ENCODE measurements at places on chromosomes 3 and 15.

GRCh38 chr3:55482496-55483195, 4.5 kb downstream of the WNT5A start:
- no peak for DNase-seq

- no peak for DNase-seq
These were observed 54.4 kb downstream of the PGPEP1L start for GRCh38 chr15:98953000-98953787.

DNA sequence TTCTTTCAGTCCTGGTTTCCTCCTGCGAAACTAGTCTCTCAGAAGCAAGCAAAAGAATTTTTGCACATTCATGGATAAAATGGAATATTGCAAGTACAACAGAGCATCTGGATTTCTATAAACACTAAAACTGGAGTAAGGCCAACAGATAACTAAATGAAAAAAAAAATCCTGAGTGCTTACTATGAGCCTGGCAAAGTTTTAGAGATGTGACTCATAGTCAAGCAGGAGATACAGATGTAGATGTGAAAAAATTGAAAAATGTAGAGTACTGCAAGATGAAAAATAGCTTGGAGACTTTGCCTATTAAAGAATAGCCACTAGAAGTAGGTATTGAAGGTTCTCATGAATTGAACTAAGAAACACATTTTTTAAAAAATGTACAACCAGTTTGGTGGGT, 397.4 kb downstream of the OTOL1 start:
- no peak for DNase-seq

DNA sequence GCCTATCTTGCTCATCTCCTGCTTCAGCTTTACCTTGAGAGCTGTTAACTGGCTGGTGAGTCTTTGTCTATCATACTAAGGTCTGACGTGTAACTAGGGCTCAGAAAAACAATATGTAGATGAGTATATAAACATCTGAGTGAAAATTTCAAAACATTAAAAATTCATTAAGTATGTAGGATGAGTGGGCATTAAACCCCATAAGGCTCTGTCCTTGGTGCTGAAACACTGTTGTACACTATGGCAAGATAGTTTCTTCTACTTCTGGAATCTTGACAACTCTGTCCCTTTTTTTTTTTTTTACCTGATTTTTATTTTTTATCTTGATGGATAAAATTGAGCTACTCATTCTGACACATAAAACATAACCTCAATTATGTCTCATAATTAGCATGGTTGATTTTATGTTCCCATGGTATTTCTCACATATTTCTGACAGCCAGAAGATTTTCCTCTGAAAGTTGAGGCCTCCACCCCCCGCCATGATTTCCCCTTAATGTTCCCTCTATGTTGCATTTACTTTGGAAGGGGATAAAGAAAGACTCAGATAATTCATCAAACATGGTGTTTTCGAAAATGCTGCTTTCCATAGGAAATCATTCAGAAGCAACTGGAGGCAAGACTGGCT, 54.3 kb downstream of the DGKG start:
- DNase-seq, result no peak

DNA sequence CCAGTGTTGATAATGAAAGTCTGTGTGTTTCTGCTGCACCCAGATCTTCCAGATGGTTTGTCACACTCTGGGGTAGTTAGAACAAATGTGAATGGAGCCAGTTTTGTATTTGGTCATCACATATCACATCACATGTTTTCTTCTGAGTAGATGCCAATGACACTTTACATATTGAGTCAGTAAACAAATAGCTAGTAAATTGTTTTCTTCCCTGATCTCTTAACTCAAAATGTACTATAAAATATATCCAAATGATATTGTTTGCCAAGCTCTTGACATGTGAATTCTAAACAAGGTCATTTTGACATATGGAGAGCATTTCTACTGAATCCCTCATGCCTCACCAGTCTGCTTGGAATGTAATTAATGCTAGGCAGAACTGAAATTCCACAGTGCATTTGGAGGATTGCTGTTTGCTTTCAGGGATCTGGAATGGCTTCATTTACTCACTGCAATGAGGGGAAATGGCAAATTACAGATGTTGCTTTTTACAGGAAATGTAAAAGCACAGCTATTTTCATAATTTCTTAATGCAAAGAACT, 45.0 kb downstream of the PDHB start:
- DNase-seq, result no peak

DNA sequence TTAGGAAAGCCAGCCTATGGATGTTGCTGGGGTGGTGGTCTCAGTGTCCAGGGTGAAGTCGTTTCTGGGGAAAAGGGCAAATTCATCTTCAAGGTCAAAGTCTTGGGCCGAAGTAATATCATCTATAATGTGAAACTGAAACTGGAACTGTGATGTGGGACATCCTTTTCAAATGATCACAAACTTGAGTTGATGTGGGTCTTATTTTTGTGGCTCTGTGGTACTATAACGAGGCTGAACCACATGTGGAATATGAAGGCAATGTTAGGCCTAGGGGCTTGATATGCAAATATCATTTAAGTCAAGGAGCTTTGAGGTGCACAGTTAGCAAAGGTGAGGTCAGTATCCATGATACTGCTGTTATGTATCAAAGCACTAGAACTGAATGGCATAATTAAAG, 1.5 kb upstream of the CD200R1L start:
- DNase-seq, result no peak

- no peak for DNase-seq
These were observed 54.6 kb upstream of the PIAS1 start for GRCh38 chr15:67999320-68000100.

GRCh38 chr3:177196008-177196455, 1.2 kb downstream of the TBL1XR1 start:
- DNase-seq, result no peak

- no peak for DNase-seq
These were observed 72.0 kb downstream of the RAD18 start for GRCh38 chr3:8891303-8891702.

DNA sequence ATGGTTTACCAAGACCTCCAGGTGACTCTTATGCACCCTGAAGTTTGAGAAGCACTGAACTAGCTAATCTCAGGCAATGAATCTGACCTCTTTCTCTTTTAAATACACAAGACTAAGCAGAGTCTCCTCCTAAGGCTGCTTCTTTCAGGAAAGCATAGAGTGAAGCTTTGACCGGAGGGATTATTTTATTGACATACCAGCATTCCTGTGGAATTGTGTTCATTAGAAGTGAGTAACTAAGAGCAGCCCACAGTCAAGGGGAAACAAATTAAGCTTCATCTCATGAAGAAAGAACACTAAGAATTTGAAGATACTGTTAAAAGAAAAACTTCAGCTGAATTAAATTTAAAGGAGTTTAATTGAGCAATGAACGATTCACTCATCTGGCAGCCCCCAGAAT, 963.5 kb downstream of the NTRK3 start:
- DNase-seq, result no peak

DNA sequence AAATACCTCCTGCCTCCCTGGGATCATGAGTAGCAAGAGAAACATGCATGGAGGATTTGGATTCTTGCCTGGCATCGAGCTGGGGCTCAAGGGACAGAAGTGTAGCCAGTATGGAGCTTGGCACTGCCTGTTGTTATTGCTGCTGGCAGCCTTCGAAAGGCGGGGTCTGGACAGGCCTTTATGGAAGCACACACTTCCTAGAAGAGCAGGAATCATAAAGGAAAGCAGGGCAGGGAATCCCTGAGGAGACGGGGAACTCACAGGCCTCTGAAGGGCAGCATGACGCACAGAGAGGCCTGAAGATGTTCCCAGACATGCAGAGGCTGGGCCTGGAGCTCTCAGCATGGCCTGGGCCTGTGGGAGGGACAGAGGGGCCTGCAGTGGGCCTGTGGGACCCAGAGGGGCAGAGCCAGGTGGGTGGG, 18.6 kb upstream of the SLC41A3 start:
- no peak for DNase-seq

GRCh38 chr3:156478891-156479290, 76.0 kb downstream of the SSR3 start:
- DNase-seq, result no peak

GRCh38 chr15:41622901-41623300, 37.3 kb upstream of the MGA start:
- DNase-seq, result no peak

DNA sequence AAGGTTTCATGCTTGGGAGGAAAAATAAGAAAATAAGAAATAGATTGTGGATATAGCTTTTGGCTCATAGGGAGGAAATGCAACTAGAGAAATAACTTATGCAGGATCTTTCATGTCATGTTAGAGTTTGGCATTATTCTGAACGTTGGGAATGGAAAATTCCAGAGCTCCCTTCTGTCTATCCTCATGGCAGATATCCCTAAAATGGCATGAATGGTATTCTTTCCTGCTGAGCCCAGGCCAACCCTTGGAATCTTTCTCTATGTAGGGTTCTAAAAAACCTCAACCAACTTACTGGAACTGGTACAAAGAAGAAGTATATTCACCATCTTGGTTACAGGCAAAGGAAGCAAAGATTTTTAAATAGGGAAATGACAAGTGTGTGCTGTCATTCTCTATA, 212.5 kb downstream of the CHST2 start:
- DNase-seq, result no peak

- no peak for DNase-seq
These were observed 23.2 kb downstream of the NRG4 start for GRCh38 chr15:75989045-75989444.

- DNase-seq, result no peak
These were observed 175.6 kb downstream of the IL5RA start for GRCh38 chr3:2934541-2934940.

DNA sequence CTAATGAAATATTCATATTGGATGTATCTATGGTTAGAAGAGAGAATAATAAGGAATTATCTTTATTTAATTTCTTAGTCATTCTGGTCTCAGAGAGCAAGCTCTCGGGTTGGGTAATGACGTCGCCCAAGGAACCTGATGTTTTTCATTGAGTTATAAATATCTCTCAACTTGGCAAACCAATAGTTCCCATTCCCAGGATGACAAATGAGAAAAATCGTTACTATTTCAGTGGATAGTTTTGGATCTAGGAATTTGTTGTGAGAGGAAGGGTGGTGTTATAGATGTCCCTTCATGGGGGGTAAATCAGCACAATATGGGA, 162.9 kb upstream of the NR2E3 start:
- DNase-seq, result no peak

DNA sequence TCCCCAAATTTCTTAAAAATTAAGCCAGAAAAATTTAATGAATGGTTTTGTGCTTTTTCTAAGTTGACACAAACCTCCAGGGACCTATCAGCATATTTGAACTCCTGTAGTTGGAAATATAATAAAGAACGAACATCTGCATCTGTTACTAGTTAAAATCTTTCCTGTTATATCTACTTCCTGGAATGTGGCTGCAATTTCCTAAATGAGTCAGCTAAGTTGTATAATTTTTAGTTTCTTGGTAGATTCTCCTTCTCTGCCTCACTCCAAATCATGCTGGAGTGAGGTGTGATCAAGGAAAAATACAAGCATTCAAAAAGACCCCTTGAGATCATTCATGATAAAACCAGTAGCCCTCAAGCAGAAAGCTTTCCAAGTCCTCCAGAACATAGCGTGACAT, 106.2 kb upstream of the MCTP2 start:
- DNase-seq, result no peak

DNA sequence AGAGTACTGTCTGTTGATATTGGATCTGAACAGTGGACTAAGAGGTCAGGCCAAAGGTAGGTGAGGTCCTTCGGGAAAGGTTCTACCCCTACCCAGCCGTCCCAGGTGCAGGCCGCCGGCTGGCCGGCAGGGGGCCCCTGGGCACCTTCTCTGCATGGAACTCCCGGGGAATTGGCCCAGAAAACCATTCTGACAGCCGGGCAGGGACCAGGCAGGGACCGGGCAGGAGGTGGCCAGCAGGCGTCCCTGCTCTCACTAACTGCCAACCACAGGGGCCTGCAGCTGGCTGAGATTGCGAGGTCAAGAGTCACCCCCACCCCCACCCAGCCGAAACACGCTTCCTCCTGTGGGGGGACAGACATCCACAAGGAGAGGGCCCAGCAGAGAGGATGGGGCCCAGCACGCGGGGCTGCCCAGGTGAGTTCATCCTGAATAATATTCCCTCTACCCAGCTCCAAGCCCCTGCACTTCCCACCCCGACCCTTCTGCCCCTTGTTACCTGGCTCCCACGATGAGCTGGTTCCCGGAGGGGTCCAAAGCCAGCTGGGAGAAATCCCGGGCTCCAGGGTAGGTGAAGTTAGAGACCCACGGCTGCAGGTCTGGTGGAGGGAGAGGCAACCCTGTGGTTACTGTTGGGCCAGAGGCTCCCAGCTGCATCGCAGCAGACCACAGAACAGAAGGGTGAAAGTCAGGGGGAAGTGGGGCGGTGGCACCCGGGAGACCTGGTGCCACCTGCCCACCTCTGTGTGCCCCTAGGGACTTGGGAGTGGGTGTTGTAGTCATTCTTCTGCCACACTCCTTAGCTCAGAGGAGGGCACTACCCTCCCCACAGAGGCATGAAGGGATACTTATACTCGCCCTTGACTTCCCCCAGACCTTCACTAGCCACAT, 84.4 kb downstream of the SEMA5B start:
- DNase-seq, result no peak

GRCh38 chr3:40828741-40829415, 304.1 kb downstream of the ZNF621 start:
- no peak for DNase-seq

DNA sequence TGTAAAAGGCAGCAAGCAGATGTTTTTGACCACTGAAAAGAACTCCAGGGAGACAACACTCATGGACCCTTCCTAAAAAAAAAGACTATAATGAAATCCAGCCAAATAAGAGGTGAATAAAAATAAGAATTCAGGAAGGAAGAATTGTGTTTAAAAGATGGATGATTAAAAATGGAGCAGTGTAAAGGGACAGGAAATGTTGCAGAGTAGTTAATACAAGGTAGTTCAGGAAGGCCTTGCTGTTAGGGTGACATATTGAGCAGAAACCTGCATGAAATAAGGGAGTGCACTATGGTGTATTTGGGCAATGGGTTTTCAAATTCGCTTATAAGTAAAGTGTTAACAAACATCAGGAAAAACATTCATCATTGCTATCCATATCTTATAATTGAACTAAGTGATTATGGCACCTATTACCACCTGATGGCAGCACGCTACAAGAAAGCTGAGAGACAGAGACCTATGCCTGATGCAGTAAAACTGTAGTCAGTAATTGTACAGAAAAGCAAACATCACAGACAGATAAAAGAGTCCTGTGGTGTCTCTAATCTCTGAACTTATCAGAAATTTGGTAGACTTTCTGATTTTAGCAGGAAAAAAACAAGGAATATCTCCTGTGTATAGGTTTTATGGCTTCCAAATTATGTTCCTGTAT, 5.8 kb upstream of the DBR1 start:
- no peak for DNase-seq

GRCh38 chr15:98981851-98982722, 25.5 kb downstream of the PGPEP1L start:
- DNase-seq, result no peak

DNA sequence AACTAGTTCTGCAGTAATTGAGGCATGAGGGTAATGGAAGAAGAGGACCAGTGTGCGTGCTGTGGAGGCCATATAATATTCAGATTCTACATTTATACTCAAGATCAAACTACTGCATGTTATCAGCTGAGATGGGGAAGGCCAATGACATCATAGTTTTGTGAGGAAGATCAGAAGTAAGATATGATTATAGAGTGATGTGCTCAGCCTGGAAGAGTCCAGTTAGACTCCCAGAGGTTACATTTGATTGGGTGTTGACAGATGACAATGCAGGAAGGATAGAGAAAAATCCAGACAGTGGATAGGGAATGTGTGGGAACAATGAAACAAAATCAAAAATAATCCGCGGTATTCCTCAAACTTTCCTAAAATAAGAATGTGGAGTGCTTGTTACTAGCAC, 35.4 kb downstream of the GOLIM4 start:
- DNase-seq, result no peak
